ENCODE measurements at places on chromosomes 2 and 18. TPM values are rescaled to one million over a fixed set of nuclear protein-coding genes. Genes with fewer than 3 reads are reported as not detected.

DNA sequence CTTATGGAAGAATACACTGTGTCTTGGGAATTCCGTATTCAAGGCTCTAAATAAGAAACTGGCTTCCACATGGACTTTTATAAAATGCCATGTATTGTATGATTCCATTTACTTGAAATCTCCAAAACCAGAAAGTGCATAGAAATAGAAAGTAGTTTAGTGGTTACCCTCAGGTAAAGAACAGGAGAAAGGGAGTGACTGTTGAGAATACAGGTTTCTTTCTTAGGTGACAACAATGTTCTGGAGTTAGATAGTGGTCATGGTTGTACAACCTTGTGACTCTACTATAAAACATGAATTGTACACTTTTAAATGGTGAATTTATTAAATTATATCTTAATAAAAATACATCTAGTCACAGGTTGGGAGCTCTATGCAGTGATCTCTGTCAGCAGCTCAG is 481.8 kb downstream of the SPAG16 start:
- no peak overlapping the region for H3K4me3 ChIP-seq
- peaks cover 2% of the 10 kb centered on the region for H3K4me1 ChIP-seq
- H3K27me3 ChIP-seq: no peaks in the 10 kb centered on the region
- H3K27ac ChIP-seq: no peak overlapping the region
- DNase-seq: no peak

DNA sequence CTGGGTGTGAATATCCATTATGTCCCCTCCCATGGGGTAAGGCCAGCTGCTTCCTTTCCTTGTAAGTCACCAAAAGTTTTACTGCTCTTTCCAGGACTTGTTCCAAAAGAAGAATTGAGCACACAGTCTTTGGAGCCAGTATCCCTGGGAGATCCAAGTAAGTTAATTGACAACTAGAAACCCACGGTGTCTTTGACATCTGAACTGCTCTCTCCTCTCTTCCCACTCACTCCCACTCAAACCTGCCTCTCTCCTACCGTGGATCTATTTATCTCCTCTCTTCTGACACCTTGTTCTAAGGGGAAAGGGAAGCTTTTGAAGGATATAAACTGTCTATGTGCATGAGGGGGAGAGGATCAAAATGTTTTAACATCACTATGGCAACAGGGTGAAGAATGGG is 86.7 kb downstream of the VIT start:
- H3K4me3 ChIP-seq: no peak overlapping the region
- peaks cover 11% of the 10 kb centered on the region for H3K27me3 ChIP-seq
- peaks cover 3% of the 10 kb centered on the region for H3K4me1 ChIP-seq
- no peaks in the 10 kb centered on the region for H3K36me3 ChIP-seq
- no peak for DNase-seq

The COL4A4 gene
- not detected for total RNA-seq

The HOXD8 gene
- total RNA-seq: not detected

The POMC gene
- total RNA-seq: 8.3 TPM

The CNTNAP5 gene
- not detected for total RNA-seq

GRCh38 chr18:78857314-78858150 is 122.1 kb upstream of the SALL3 start:
- H3K27ac ChIP-seq: no peak overlapping the region
- DNase-seq: no peak
- no peaks in the 10 kb centered on the region for H3K4me1 ChIP-seq
- H3K4me3 ChIP-seq: no peak overlapping the region

DNA sequence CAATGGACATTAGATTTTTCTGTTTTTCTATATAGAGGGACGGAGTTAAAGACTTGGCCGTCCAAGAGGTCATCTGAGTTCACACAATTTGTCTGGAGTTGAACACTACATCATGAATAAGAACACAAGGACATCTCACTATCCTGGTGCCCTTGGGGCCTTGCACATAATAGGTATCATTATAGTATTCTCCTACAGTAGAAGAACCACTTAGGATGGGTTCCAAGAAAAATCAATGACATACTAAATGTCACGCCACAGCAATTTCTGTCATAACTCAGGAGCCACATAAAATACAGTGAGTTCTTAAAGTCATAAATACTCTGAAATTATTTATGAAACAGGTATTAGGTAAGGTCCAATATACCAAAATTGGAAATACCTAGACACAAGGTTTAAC is 154.4 kb downstream of the NCKAP5 start:
- H3K27me3 ChIP-seq: peaks cover 5% of the 10 kb centered on the region
- no peak overlapping the region for H3K4me3 ChIP-seq
- no peaks in the 10 kb centered on the region for H3K4me1 ChIP-seq

DNA sequence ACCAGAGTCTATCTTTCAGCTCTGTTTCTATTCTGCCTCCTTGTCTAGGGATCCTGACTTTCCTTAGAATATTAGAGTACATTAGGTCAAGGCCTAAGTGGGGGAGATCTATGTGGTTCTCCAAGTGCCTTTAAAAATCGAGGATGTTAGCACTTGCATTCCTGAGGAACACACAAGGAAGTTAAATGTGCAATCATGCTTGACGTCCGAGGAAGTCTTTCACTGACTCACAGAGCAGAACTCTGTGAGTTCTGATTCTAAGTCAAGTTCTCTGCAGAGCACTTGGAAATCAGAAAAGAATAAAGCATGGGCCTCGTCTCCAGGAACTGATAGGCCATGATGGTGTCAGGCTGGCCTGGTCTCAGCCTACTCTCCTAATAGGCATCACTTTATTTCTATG is 17.2 kb downstream of the FHOD3 start:
- no peaks in the 10 kb centered on the region for H3K36me3 ChIP-seq
- no peak for DNase-seq
- H3K27me3 ChIP-seq: peaks cover 19% of the 10 kb centered on the region
- no peak overlapping the region for H3K4me3 ChIP-seq

Data from activated CD4-positive, alpha-beta T cell treated with anti-CD3 and anti-CD28 coated beads for 36 hours (primary cell).